ENCODE measurements at places on chromosomes 7 and 10. TPM values are rescaled to one million over a fixed set of nuclear protein-coding genes. Genes with fewer than 3 reads are reported as not detected.

PLEKHS1 gene
- not detected for total RNA-seq

DGKI gene
- total RNA-seq, result 0.46 TPM

TRUB1 gene
- 21.5 TPM for total RNA-seq

TACR2 gene
- not detected for total RNA-seq

CPN1 gene
- total RNA-seq, result not detected

OPALIN gene
- total RNA-seq, result not detected
